ENCODE measurements at places on chromosomes 1 and 21. TPM values are rescaled to one million over a fixed set of nuclear protein-coding genes. Genes with fewer than 3 reads are reported as not detected.

C1orf105 gene
- not detected for total RNA-seq

ST7L gene
- total RNA-seq: 8.7 TPM

CDC7 gene
- total RNA-seq: 12.6 TPM

NCAM2 gene
- not detected for total RNA-seq

KLHDC7A gene
- 1.8 TPM for total RNA-seq

SPAG17 gene
- total RNA-seq: not detected

DNA sequence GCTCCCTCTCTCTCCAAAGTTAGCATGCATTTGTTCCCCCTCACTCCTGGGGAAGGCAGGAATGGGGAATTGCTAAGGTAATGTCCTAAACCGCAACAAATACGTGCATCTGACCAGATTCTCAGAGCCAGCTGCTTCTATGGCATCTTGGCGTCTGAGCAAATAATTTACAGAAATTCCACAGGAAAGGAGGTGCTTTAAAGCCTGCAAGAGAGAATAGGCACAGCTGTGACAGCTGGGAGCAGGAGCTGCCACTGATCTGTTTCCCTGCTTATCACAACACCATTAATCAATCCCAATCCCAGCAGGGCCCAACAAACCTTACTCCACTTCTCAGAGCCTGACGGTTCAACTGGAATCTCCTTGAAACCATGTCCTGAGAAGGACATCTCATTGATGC, 83.5 kb upstream of the ZNF281 start:
- no peak overlapping the region for H3K4me3 ChIP-seq
- no peak for DNase-seq
- no peaks in the 10 kb centered on the region for H3K4me1 ChIP-seq
- H3K27me3 ChIP-seq: no peaks in the 10 kb centered on the region

DNA sequence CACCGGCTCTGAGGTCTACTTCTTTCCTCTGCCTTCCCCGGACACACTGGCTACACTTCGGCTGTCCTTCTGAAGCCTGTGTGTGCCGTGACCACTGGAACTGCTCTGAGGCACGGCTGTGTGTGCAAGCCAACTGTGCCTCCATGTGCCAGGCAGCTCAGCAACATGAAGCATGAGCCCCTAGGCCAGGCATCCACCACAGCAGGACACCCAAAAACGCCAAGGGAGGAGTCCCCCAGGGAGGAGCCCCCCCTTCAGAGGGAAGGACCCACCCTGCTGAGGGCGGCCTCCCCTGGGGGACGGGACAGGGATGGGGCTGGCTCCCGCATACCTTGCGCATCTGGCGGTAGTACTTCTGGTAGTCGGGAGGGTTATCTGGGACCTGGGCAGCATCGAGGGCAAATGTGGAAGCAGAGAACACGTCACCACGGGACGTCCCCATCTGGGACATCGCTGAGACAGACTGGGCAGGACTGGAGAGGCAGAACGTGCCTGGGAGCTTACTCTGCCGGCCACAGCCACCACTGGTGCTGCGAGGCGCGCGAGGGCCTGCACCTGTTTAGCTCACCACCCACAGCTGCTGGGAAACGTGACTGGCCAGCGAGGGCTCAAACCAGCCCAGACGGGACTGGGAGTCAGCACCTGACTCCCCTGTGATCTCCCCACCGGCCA, 20.5 kb downstream of the LSS start:
- no peak overlapping the region for H3K27ac ChIP-seq
- peaks cover 23% of the 10 kb centered on the region for H3K36me3 ChIP-seq
- DNase-seq: no peak
- H3K4me3 ChIP-seq: no peak overlapping the region

GRCh38 chr1:20875198-20875973, 88.3 kb upstream of the HP1BP3 start:
- no peak overlapping the region for H3K27ac ChIP-seq
- peaks cover 2% of the 10 kb centered on the region for H3K36me3 ChIP-seq
- H3K27me3 ChIP-seq: no peaks in the 10 kb centered on the region
- no peaks in the 10 kb centered on the region for H3K4me1 ChIP-seq
- no peak for DNase-seq

DNA sequence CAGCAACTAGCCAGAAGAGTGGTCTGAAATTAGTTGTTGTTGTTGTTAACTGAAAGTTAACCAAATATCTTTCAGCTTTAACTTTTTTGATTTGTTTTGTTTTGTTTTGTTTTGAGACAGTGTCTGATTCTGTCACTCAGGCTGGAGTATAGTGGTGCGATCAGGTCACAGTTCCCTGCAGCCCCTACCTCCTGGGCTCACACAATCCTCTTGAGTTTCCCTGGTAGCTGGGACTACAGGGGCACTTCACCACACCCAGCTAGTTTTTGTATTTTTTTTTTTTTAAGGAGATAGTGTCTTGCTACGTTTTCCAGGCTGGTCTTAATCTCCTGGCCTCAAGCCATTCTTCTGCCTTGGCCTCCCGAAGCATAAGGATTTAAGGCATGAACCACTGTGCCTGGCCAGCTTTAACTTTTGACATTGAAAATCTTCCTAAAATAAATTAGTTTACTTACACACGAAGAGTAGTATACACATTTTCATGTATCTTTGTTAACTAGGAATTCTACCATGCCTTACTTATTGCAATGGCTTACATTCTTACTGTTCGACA, 45.0 kb downstream of the GNG12 start:
- H3K4me1 ChIP-seq: no peaks in the 10 kb centered on the region
- DNase-seq: no peak
- no peaks in the 10 kb centered on the region for H3K36me3 ChIP-seq
- no peaks in the 10 kb centered on the region for H3K27me3 ChIP-seq
- H3K27ac ChIP-seq: no peak overlapping the region
- no peak overlapping the region for H3K4me3 ChIP-seq

GRCh38 chr1:19411612-19412011, 73.7 kb downstream of the CAPZB start:
- no peaks in the 10 kb centered on the region for H3K27me3 ChIP-seq
- peaks cover 70% of the 10 kb centered on the region for H3K4me1 ChIP-seq
- no peak overlapping the region for H3K4me3 ChIP-seq
- no peak for DNase-seq
- H3K27ac ChIP-seq: no peak overlapping the region

- H3K4me1 ChIP-seq: no peaks in the 10 kb centered on the region
- H3K27me3 ChIP-seq: no peaks in the 10 kb centered on the region
- H3K36me3 ChIP-seq: no peaks in the 10 kb centered on the region
These were observed 98.8 kb downstream of the LBR start for GRCh38 chr1:225329041-225329440.

DNA sequence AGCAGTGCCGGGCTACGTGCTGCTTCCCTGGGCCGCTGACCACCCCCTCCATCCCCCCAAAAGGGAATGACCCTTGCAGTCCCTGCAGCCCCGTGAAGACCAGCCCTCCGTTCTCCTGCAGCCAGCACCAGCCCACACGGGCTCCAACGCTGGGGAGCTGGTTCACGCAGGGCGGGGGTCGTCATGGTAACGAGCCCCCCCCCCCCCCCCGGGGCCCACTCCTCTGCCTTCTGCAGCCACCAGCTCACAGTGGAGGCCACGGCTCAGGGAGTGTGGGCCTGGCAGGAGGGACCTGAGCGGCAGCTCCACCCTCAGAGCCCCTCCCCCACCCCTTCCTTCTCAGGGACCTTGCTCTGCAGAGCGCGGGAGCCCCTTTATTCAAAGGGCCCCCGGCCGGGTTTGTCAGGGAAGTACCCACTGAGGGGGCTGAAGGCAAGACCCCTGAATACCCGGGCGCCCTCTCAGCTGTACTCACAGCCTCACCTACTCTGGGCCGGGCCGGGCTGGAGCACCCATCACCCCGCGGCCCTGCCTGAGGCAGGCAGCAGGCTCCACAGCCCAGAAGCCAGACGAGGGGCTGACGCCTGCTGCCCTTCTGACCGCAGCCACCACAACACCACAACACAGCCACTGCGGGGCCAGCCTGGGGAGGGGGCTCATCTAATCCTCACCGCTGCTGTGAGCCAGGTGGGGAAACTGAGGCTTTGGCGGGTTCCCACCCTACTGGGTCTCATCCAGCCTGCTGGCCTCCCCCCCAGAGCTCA, 12.6 kb downstream of the MEGF6 start:
- H3K27me3 ChIP-seq: peaks cover 36% of the 10 kb centered on the region
- DNase-seq: no peak
- H3K4me3 ChIP-seq: no peak overlapping the region
- H3K36me3 ChIP-seq: no peaks in the 10 kb centered on the region
- no peak overlapping the region for H3K27ac ChIP-seq

DNA sequence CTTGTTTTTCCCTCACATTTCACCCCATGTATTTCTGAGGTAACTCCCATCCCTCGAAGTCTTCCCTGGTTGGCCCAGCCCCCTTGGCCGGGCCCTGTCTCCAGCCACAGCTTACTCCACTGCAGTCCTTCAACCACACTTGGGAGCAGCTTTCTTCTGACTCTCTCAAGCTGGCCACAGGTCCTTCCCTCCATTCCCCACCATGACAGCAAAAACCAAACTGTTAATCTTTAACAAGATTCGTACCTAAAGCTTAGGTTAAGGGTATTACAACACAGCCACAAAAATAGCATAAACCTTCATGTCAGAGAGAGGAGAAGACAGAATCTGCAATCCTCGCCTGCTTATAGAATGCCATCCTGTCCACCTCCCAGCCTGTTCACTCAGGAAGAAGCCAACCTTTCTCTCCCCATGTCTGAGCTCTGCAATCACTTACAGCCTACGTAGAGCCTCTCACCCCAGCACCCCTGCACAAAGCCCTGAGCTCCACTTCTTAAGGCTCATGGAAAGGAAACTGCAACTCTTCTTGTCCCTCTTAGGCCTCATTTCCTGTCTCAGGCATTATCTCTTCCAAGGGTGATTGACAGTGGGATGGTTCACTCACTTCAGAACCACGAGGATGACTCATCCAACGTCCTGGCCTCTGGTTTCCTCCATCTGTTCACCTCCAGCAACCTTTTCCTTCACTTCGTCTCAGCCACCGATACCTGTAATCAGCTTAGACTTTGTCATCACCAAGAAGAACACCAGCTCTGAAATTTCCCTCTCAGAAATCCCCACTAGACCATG, 72.8 kb downstream of the CD2 start:
- no peak overlapping the region for H3K27ac ChIP-seq
- peaks cover 17% of the 10 kb centered on the region for H3K4me1 ChIP-seq
- no peaks in the 10 kb centered on the region for H3K27me3 ChIP-seq

- no peak overlapping the region for H3K27ac ChIP-seq
- no peaks in the 10 kb centered on the region for H3K4me1 ChIP-seq
- H3K27me3 ChIP-seq: no peaks in the 10 kb centered on the region
- no peak for DNase-seq
- H3K4me3 ChIP-seq: no peak overlapping the region
These were observed 273.8 kb downstream of the PTBP2 start for GRCh38 chr1:96995351-96995750.

DNA sequence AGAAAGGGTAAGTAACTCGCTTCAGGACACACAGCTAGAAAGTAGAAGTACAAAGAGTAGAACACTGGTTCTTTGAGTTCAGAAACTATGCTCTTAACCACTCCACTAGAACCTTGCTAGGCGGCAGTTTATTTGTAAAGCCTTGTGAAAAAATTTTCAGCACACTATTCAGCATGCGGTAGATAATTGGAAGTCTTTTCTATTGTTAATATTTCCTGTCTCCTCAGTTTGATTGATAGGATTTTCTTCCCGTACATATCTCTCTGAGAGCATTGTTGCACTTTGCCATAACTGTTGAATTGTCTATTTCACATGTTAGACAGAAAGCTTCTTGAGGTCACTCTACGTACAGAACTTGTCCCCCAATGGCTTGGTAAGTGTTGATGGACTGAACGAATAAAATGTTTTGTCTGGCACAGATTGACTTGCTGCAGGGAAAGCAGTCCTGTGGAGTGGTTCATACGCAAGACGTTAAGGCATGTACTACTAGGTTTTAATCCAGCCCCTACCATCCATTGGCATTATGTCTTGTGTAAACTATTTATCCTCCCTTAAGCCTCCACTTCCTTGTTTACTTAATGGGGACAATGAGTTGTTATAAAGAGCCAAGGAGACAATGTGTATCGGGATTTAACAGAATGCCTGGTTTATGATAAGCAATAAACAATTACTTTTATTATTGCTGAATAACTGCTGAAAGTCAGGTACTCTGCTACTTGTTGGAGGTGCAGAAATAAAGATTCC, 35.8 kb downstream of the C1orf21 start:
- no peaks in the 10 kb centered on the region for H3K4me1 ChIP-seq
- no peaks in the 10 kb centered on the region for H3K36me3 ChIP-seq
- no peaks in the 10 kb centered on the region for H3K27me3 ChIP-seq
- DNase-seq: no peak
- no peak overlapping the region for H3K27ac ChIP-seq
- no peak overlapping the region for H3K4me3 ChIP-seq

DNA sequence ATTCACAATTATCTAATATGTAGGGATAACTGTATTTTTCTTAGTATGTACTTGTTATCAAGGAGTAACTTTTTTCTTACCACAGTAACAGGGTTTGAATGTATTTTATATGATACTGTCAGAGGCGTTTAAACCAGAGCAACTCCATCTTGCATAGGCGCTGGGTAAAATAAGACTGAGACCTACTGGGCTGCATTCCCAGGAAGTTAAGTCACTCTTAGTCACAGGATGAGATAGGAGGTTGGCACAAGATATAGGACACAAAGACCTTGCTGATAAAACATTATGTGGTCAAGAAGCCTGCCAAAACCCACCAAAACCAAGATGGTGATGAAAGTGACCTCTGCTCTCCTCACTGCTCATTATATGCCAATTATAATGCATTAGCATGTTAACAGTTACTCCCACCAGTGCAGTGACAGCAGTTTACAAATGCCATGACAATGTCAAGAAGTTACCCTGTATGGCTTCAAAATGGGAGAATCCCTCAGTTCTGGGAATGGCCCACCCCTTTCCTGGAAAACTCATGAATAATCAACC, 64.8 kb downstream of the RPE65 start:
- H3K4me3 ChIP-seq: no peak overlapping the region
- no peak overlapping the region for H3K27ac ChIP-seq
- no peaks in the 10 kb centered on the region for H3K36me3 ChIP-seq
- H3K27me3 ChIP-seq: no peaks in the 10 kb centered on the region
- DNase-seq: no peak
- no peaks in the 10 kb centered on the region for H3K4me1 ChIP-seq

DNA sequence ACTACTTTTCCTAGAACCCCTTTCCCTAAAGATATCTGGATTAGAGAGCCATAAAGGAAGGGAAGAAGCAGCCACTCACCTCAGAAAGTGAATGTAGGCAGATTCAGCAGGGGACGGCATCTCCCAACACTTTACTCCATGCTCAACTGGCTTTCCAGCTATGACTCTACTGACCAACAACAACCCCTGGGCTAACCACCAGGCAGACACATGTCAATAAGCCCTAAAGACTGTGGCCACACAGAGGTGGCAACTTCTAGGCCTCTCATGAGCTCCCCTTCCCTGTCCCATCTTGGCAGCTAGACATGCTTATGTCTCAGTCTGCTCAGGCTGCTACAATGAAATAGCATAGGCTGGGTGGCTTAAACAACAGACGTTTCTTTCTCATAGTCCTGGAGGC, 214.0 kb upstream of the ZP4 start:
- H3K4me1 ChIP-seq: no peaks in the 10 kb centered on the region
- H3K27ac ChIP-seq: no peak overlapping the region
- H3K4me3 ChIP-seq: no peak overlapping the region
- no peak for DNase-seq
- H3K27me3 ChIP-seq: no peaks in the 10 kb centered on the region
- no peaks in the 10 kb centered on the region for H3K36me3 ChIP-seq
